ENCODE measurements at places on chromosomes 11 and 22.
A peak's percentile ranks its signal among the peaks of the same experiment; 100 is the strongest.

DNA sequence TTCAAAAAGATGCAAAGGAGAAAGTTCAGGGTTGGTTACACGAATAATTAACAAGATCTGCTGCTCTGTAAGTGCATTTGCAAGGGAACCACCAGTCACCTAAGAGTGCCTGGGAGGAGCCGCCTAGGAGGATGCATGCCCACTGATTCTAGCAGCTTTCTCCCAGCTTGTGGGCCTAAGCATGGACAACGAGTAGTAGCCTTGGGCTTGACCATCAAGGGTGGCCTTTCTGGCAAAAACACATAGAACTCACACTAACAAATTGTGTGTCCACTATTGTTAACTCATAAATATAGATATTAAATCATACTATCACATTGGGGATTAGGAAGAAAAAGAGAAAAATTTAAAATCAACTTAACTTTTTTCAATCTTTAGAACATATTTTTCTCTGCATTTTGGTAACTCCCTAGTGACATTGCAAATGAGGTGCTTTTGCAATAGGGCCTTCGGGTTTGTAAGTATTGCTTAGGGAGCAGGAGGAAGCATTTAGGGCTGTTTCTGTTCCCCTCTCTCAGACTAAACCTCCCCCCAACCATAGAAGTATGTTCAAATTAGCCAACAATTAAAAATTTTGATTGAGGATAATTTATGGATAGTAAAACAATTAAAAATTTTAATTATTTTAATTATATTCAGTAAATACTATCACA, 57.3 kb upstream of the CEP295 start:
- DNase-seq = no peak

- DNase-seq = no peak
Observed at GRCh38 chr11:16225623-16226022, 130.7 kb downstream of the SOX6 start.

GRCh38 chr11:19794161-19794560, 81.5 kb downstream of the NAV2 start:
- no peak for DNase-seq

- no peak for DNase-seq
Observed at GRCh38 chr11:123587044-123587443, 67.4 kb downstream of the SCN3B start.

- DNase-seq = no peak
Observed at GRCh38 chr11:117722082-117722481, 74.9 kb downstream of the DSCAML1 start.

GRCh38 chr11:40597546-40598113, 861.8 kb downstream of the LRRC4C start:
- DNase-seq = no peak

- DNase-seq = no peak
Observed at GRCh38 chr11:58930926-58931325, 8.4 kb upstream of the GLYATL1 start.

DNA sequence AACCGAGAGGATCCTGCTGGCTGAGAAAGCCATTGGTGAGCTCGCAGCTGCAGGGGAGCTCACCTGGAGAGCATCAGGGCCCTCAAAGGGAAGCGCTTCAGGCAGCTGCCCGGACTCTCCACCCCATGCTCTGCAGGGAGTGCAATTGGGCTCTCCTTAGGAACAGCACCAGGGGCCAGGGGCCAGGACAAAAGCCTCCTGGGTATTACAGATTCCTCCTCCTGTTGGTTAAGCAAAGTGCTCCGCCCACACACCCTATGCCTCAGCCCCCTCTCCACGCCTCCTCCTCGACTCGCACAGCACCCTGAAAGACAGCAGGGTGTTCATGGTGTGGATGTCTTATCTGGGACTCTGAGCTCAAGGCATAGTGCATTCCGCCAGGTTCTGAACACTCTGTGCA, 139.9 kb downstream of the SHANK2 start:
- DNase-seq = no peak

DNA sequence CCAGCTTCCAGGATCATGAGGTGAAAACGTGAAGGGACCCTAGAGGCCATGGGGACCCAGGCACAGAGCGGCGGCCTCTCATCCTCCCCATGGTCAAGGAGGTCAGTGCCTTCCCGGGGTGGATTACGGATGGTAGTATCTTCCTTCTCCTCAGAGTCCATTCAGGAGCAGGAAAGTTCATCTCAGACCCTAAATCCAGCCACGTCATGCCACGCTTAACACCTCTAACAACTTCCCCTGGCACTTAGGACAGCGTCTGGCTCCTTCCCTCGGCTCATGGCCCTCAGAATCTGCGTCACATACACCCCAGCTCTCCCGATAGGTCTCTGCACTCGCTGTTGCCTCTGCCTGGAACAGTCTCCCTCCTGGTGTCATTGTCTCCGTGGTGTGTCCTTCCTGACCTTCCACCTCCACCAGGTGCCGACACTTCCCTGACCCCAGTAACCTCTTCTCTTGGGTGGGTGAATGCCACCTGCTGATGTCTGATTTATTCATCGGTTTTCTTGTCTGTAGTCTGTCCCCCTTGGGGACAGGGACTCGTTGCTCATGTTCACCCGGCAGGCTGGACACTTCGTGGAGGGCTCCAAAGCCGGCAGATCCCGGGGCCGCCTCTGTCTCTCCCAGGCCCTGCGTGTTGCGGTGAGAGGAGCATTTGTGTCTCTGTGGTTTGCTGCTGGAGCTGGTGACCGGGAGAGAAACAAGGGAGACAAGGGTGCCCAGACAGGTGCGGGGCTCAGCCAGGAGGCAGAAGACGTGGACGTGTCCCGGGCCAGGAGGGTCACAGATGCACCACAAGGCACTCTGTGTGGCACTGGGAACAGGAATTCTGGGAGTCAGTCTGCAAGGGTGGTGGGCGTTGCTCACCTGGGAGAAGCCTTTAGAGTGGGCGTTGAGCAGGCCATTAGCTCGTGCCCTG, 1.4 kb downstream of the MYEOV start:
- no peak for DNase-seq

DNA sequence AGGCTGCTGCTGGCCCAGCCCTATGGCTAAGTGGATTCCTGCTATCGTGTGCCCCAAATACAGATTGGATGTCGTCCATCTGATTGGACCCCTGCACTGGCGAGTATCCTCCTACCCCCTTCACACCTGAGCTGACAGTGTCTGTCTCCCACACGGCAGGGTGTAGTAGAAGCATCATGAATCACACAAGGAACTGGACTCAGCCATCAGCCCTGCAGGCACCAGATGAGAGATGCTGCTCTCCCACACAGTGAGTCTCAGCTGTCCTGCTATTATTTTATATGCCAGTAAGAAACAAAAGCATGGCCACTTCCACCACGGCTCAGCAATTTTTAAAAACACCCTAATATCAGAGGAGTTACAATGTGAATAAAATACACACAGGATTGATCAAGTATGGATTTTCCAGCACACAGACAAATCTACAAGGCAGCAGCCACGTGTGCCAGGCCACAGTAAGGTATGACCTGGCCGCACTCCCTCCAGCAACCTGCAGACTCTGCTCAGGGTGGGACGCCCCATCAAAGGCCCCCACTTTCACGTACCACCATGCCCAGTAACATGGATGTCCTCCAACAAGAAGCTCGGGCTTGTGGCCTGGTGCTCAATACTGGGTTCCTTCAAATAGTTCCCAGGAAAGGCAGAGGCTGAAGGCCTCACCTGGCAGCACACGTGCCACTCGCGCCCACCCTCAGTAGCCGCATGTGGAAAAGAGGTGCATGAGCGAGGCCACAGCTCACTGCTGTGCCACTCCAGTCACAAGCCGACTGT, 16.4 kb upstream of the SLC25A1 start:
- no peak for DNase-seq

GRCh38 chr11:134362192-134362901, 30.6 kb downstream of the GLB1L2 start:
- no peak for DNase-seq

GRCh38 chr22:37370306-37370979, 56.8 kb downstream of the ELFN2 start:
- no peak for DNase-seq

GRCh38 chr11:69947059-69947792, 128.0 kb upstream of the FGF3 start:
- DNase-seq = no peak

DNA sequence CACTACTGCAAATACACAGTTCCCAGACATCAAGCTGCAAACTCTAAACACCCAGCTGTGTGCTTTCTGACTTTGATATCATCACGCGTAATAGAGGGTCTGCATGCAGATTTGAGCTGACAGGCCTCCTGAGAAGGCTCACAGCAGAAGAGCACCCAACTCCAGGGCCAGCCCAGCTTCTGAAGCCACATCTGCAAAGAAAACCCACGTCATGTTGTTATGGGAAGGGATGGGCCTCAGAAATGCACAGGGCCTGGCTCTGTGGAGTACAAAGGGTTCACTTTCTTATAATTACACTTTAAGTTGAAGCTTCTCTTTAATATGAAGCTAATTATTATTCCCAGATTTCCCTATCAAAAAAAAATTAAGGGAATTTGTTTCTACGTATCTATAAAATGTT, 927.9 kb downstream of the NTM start:
- DNase-seq = no peak

DNA sequence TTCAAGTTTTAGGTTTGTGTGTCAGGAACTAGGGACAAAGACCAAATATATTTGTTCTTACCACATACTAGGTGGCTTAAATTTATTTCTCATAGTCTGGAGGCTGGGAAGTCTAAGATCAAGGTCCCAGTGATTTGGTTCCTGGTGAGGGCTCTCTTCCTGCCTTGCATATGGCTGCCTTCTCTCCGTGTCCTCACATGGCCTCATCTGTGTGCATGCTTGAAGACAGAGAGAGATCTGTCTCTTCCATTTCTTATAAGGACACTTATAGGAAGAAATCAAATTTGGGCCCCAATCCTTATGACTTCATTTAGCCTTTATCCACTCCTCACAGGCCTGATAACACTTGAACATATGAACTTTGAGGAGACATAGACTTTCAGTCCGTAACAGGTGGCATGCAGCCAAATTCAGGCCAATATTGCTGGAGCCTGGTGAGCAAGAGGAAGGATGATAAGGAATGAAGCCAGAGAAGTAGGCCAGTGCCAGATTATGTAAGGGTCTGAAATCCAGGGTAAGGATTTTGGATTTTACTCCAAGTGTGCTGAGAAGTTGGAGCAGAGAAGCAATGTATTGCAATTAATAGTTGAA, 35.1 kb downstream of the TTC17 start:
- DNase-seq = no peak

- no peak for DNase-seq
Observed at GRCh38 chr11:18739685-18740084, 13.7 kb upstream of the IGSF22 start.

DNA sequence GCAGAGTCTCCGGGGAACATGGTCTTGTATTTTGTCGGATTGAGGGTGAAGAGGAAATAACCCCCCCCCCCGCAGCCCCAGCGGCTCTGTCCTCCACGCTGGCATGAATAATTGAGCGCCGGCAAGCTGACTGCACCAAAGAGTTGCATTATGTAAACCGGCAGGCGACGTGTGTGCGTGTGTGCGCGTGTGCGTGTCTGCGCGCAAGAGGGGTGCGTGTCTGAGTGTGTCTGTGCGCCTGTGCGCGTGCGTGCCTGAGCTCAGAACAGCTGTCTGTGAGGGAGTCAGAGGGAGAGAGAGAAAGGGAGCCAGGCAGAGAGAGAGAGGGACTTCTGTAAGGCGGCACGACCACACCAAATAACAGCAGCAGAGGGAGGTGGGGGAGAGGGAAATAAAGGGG, 94.4 kb downstream of the SCN3B start:
- DNase-seq = peak; percentile 25

DNA sequence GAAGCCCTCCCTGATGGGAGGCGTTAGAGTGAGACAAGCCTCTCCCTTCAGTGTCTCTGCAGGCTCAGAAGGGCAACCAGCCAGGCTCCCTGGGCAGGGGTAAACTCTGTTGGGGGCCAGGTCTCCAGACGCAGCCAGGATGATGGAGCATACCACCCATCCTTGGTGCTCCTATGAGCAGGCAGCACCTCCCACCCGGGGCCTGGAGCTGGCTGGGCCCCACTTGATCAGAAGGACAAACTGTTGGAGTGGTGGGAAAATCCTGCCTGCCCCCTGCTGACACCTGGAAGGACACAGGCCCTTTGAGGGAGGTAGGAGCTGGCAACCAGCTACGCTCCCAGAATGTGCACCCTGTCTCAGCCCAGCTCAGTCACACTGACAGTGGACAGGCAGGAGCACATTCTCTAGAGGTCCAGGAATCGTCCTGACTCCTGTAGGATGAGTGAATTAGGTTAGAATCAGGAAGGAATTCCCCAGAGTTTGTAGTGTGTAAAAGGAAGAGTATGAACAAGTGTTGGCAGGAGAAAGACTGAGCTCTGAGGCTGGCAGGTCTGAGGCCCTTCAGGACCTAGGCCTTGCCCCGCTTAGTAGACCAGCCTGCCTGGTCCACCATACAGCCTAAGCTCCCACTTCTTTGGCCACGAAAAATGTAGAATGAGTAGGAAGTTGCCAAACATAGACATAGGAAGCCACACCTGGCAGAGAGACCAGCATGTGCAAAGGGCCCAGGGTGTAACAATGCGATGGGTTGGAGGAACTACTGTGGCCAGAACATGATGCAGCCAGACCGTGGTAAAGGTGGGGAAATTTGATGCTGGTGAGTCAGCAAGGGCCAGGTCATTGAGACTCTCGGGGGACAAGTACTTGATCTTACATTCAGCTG, 19.1 kb downstream of the ARHGEF17 start:
- no peak for DNase-seq

GRCh38 chr22:27075028-27075678, 417.8 kb downstream of the MIAT start:
- DNase-seq = no peak

- DNase-seq = no peak
Observed at GRCh38 chr11:8087185-8087584, 6.2 kb downstream of the TUB start.

GRCh38 chr11:44483919-44484610, 81.4 kb upstream of the CD82 start:
- no peak for DNase-seq

DNA sequence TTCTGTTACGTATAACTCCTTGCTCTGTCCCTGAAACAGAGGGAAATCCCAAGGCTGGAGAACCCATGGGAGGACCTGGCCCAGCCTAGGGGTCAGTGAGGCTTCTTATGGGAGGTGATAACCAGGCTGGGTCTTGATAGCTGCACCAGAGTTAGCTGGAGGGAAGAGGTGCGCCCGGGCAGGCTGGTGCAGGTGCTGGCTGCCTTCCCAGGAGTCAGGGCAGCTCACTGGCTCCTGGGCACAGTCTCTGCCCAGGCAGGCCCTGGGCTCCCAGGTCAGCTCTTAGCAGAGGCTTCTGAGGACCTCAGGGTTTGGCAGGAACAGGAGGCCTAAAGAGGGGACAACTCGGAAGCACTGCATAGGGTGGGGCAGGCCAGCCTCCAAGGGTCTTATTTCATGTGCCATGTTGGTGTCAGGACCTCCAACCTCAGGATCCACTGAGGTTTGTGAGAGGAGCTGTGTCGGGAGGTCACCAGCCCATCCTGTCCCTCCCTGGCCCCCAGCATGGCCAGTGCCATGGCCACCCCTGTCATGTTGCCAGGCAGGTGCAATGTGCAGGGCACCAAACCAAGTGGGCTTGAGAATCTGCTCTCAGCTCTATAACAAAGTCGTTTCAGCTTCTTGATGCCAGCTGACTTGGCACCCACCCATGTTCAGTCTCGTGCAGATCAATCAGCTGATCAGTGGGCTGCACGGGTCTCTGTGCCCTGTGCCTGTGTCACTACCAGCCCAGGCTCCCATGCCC, 20.5 kb upstream of the CELSR1 start:
- DNase-seq = no peak

- no peak for DNase-seq
Observed at GRCh38 chr11:29395555-29396072, 621.2 kb downstream of the KCNA4 start.

- DNase-seq = no peak
Observed at GRCh38 chr11:2295971-2296912, 5.5 kb downstream of the C11orf21 start.
